Activated CD4-positive, alpha-beta T cell treated with anti-CD3 and anti-CD28 coated beads for 24 hours (primary cell): ENCODE measurements at places on chromosomes 11 and 22.

GRCh38 chr11:33534575-33534974 lies 166.1 kb downstream of the C11orf91 start:
- no peak for DNase-seq

DNA sequence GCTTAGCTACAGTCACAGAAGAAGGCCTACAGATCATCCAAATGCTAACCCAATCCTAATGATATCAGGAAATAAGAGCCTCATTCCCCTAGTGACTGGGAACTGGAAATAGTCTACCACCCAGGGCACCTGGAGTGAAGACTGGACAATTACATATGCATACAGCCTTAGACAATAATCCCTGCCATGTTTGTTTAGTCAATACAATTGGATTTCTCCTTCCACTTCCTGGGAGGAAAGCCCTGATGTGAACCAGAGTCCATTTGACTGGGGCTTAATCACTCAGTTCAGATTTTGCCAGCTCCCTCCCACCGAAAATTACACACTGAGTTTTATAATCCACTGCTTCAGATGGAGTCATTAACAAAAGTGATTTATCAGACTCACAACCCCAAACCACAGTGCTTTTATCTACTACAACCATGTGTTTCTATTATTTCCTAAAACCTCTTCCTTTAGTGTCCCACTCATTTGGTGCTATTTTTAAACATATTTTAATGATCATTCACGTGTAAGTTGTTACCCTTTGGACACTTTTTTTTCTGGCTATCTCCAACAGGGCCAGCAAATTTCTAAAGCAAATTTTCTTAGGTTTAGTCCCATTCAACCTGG lies 29.9 kb downstream of the CWF19L2 start:
- DNase-seq = no peak

DNA sequence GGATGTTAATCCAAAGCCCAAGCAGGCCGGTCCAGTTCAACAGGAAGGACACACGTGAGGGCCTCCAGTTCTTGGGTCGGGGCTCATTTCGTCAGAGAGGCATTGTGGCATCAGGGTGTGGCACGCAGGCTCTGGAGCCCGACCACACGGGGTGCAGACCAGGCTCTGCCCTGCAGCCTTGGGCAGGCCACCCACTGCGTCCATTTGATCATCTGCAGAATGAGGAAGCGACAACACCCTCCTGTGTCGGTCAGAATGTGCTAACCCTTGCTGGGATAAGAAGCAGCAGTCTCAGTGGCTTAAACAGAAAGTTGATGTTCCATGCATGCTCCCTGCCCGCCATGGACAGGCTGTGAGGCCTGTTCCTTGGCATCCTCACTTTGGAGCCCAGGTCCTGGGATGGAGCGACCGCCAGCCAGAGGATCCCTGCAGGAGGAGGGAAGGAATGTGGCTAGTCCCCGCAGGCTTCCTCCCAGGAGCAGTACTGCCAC lies 10.8 kb downstream of the RIBC2 start:
- DNase-seq = no peak

- no peak for DNase-seq
These were observed 6.5 kb downstream of the EXPH5 start for GRCh38 chr11:108587109-108587508.

- DNase-seq = peak; percentile 67
These were observed 21.7 kb downstream of the SLC43A1 start for GRCh38 chr11:57493507-57494503.

- no peak for DNase-seq
These were observed 1.4 kb upstream of the CPT1A start for GRCh38 chr11:68843052-68843561.

DNA sequence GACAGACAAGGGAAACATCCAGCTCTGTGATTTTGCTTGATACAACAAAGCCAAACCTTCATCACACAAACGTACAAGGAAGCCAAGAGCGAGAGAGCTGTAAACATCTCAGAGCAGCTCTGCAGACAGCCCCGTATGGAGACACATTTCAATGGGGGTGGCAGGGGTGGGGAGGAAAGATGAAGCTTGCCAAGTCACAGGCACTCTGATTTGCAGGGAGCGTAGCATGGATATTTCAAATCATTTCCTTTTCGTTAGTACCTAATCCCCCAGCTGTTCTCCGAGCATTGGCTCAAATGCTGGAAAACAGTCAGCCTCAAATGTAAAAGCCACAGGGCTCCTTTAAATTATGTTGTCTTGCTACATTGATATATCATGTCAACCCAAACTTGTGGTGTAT lies 458.9 kb upstream of the CADM1 start:
- DNase-seq = no peak

- no peak for DNase-seq
These were observed 232.7 kb upstream of the B3GAT1 start for GRCh38 chr11:134644476-134645456.

- no peak for DNase-seq
These were observed 190.7 kb upstream of the NECTIN1 start for GRCh38 chr11:119919656-119920055.

DNA sequence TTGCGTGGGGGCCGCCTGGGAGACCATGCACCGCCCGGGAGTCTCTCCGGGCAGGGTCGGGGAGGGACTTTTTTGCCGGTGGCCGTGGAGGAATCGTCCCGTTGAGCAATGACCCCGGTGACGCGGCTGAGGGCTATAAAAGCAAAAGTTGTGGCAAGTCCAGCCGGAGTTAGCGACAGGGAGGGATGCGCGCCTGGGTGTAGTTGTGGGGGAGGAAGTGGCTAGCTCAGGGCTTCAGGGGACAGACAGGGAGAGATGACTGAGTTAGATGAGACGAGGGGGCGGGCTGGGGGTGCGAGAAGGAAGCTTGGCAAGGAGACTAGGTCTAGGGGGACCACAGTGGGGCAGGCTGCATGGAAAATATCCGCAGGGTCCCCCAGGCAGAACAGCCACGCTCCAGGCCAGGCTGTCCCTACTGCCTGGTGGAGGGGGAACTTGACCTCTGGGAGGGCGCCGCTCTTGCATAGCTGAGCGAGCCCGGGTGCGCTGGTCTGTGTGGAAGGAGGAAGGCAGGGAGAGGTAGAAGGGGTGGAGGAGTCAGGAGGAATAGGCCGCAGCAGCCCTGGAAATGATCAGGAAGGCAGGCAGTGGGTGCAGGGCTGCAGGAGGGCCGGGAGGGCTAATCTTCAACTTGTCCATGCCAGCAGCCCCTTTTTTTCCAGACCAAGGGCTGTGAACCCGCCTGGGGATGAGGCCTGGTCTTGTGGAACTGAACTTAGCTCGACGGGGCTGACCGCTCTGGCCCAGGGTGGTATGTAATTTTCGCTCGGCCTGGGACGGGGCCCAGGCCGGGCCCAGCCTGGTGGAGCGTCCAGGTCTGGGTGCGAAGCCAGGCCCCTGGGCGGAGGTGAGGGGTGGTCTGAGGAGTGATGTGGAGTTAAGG lies at the start of gene NEAT1:
Gene NEAT1 (plus strand): TSS at position 166 of the 883 bp plus-strand sequence.
- peak; percentile 96 for DNase-seq

- no peak for DNase-seq
These were observed 27.8 kb downstream of the KCNQ1 start for GRCh38 chr11:2472428-2473186.

- no peak for DNase-seq
These were observed 95.5 kb upstream of the TENM4 start for GRCh38 chr11:79536155-79536917.

DNA sequence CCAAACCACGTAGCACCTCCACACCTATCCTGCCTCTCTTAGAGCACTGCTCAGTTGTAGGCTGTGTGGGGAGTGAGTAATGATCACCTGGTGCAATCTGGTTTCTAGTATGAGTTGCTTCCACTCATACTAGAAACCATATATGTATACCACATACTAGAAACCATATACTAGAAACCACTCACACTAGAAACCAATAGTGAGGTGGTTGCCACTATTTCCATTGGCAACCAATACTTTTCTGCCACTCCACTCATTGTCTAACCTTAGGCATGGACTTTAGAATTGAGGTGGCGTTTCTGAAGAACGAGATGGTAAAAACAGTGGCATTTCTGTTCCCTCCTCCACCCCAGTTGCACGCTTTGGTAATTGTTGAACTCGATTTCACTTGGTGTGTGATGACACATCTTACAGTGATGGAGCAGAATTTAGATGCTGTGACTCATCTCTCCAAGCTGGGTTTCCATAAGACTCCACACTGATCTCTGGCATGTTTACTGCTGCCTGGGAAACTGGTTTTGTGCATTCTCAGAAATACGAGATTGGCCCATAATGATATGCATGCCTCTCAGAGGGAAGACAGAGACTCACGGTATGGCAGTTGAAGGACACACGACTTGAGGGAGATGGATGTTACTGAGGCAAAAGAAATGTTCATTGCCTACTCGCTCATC lies 82.9 kb downstream of the KIRREL3 start:
- no peak for DNase-seq

GRCh38 chr11:129639300-129639699 lies 176.3 kb upstream of the TMEM45B start:
- no peak for DNase-seq

- DNase-seq = no peak
These were observed 6.5 kb downstream of the MGAT3 start for GRCh38 chr22:39463277-39463676.

DNA sequence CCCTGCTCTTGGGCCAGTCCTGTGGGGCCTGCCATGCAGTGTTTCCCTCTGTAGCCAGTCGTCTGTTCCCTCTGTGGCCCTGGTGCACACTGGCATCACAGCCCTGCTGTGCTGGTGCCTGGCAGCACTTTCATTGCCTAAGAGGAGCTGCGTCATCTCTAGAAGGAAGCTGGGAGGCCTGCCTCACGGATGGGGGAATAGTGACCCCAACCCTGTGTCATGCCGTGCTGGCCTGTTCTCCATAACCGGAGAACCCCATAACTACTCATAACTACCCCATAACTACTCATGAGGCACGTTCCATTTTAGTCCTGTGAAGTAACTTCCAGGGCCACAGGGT lies 14.0 kb downstream of the RAB36 start:
- DNase-seq = no peak

GRCh38 chr11:96103102-96103501 lies 179.2 kb upstream of the MTMR2 start:
- no peak for DNase-seq

GRCh38 chr11:105168457-105168856 lies 28.9 kb upstream of the CARD18 start:
- DNase-seq = no peak

GRCh38 chr22:17944256-17944655 lies 80.1 kb downstream of the MICAL3 start:
- DNase-seq = no peak

- no peak for DNase-seq
These were observed 32.5 kb downstream of the NOX4 start for GRCh38 chr11:89458716-89459115.

DNA sequence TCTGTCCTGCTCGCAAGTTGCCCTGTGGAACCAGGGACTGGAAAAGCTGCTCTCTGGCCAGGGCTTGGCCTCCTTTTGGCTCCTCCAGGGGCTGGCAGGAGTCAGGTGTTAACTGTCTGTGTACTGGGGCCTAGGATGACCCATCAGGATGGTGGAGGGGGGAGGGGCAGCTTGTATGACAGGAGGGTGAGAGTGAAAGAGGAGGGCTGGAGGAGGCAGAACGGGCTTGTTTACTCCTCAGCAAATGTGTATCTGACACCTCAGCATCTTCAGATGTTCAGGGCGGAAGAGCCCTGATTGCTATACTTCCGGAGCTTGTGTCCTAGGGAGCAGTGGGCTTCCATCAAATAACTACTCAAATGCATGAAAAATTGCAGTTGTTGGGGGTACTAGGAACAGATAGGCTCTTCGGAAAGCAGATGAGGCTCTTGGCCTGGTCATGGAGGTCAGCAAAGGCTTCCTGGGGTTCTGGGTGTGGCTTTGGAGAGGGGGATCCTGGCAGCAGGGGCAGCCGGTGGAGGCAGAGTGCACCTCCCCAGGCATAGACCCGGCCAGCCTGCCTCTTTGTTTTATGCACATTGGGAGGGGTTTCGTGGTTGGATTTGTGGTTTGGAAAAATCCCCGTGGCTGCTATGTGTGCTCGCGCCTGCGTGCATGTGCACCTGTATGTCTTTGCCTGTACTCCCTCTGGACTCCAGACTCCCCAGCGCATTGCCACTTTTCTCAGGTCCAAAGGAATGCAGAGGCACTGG lies 31.2 kb downstream of the CD82 start:
- peak; percentile 31 for DNase-seq

DNA sequence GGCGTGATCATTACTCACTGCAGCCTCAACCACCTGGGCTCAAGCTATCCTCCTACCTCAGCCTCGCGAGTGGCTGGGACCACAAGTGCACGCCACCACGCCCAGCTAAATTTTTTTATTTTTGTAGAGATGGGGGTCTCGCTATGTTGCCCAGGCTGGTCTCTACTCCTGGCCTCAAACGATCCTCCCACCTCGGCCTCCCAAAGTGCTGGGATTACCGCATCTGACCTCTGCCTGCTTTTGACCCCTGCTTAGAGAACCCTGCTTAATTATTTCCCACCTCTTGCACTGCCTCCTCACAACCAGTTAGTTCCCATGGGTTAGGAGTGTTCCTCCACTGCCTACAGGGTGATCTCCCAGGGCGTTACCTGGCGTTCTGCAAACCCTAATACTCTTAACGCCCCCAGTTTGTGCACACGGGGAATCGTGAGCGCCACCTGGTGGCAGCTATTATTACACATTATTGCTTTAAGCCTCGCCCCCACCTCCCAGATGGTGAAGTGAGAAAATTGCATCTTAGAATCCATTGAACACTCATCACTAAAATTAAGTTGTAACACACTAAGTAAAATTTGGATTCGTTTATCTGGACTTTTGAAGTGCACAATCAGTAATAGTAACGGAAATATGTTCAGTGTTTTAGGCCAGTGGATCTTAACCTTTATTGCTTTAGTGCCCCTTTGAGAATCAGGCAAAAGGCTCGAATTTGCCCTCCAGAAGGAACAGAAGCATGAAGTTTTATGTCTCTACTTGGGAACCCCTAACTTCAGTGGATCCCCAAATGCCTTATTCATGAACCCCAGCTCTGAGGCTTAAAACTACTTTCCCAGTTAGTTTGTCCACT lies 61.4 kb upstream of the ASPHD2 start:
- DNase-seq = peak; percentile 55

DNA sequence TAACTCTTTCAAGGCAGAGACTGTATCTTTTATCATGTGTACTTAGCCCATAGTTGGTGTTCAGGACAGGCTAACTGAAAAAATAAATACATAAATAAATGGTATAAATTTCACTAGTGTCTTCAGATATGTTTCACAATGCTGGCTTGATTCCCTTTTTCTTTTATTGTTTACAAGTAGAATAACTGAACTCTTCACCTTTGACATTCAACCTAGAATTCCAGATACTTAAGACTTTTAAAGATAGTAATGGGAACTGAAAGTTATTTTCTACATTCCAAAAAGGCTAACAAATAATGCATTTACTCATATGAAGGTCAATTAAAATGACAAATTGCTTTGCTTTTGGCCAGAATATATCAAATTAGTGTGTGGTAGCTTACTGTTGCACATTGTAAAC lies 411.3 kb upstream of the TENM4 start:
- no peak for DNase-seq

- no peak for DNase-seq
These were observed 1269.3 kb upstream of the CNTN5 start for GRCh38 chr11:97751405-97751804.

- no peak for DNase-seq
These were observed 19.4 kb downstream of the RNH1 start for GRCh38 chr11:487571-488021.

GRCh38 chr11:21426931-21427330 lies 757.5 kb downstream of the NELL1 start:
- DNase-seq = no peak

- no peak for DNase-seq
These were observed 22.0 kb downstream of the PIH1D2 start for GRCh38 chr11:112051768-112052167.
